ENCODE measurements at places on chromosomes 12 and 14.

DNA sequence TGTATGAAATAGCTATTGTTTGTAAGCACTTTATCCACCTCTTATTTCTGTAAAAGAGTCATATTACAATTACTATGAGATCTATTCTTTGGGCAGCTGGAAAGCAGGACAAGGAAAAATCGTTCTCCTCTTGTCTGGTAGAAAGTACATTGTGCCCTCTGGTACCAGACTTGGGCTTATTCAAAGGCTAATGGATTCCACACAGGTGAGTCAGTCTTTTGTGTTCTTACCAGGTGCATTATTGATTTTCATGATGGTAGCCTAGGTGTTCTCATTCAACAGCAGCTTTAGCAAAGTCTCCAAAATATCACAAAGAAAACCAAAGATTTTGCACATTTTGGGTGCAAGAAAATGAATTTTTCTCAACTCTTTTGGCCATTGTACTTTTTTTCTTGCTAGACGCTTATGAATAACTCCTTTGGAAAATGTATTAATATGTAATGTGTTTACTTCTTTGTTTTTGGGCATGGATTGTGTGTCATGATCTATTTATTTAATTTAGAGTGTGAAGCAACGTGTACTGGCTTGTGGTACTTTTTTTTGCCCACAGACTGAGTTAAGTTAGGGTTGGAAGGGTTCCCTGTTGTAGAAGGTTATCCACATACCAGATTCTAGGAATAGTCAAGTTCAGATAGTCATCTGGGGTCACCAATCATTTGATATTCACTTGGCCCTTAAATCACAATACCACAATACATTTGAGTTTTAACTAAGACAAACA is 26.2 kb downstream of the MNAT1 start:
- DNase-seq: no peak

DNA sequence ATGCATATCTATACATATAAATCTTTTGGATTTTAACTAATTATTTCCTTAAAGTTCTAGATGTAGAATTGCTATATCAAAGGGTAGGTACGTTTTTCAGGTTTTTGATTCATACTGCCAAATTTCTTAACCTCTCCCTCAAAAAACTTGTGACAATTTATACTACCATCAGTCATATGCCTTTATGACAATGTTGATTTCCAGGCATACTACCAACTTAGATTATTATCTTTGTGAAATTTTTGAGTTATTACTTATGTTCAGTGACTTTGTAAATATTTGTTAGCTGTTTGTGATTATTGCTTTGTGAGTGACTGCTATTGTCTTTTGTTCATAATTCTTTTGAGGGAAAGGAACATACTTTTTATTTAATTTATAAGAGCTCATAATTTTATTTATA is 107.0 kb downstream of the SLC38A6 start:
- no peak for DNase-seq

- DNase-seq: no peak
Observed at GRCh38 chr14:79413734-79414428, 797.4 kb downstream of the DIO2 start.

GRCh38 chr12:749751-750270 is 2.6 kb upstream of the WNK1 start:
- no peak for DNase-seq

DNA sequence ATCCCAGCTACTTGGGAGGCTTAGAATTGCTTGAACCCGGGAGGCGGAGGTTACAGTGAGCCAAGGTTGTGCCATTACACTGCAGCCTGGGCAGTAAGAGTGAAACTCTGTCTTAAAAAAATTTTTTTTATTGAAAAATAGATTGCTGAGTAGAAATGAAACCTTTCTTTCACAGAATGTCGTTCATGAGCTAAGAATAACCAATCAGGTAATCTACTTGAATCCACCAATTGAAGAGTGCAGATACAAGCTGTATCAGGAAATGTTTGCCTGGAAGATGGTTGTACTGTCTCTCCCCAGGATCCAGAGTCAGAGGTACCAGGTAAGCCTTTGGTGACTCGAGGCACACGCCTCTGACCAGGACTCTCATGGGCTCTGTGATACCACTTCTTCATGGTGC is 27.0 kb downstream of the DYNC1H1 start:
- no peak for DNase-seq

DNA sequence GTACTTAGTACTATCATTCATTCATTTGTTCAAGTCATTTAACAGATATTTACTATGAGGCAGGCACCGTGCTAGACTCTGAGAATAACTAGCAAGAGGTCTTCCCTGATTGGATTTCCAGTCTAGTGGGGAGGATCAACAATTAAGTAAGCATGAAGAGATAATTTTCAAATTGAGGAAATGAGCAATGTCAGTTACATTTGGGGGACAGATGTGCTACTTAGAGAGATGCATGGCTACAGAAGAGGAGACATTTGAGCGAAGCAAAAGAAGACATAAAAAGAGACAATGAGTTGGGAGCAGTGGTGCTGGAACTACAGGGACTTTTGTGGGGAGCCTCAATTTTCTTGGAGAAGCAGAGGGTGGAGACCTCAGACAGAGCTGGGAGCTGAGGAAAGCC is 7.7 kb downstream of the KCNA5 start:
- DNase-seq: no peak

DNA sequence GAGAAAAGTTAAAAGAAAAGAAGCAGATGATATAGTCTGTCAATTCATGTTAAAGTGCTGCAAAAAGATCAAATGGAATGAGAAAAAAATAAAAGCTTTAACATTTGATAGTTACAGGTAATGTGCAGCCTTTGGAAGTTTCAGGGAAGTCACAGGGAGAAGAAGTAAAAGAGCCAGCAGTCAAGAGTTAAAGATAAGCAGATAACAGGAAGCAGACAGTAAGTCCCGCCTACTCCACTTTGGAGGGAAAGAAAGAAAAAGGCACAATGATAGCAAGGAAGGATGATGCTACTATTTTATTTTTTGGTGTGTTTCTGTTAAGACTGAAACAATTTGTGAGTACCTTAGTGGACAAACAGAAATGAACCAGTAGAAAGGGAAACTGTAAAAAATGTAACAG is 111.1 kb upstream of the KRR1 start:
- DNase-seq: no peak

Data from common myeloid progenitor, CD34-positive (primary cell).